Fibroblast of villous mesenchyme (primary cell): ENCODE measurements at places on chromosomes 1 and 21.

DNA sequence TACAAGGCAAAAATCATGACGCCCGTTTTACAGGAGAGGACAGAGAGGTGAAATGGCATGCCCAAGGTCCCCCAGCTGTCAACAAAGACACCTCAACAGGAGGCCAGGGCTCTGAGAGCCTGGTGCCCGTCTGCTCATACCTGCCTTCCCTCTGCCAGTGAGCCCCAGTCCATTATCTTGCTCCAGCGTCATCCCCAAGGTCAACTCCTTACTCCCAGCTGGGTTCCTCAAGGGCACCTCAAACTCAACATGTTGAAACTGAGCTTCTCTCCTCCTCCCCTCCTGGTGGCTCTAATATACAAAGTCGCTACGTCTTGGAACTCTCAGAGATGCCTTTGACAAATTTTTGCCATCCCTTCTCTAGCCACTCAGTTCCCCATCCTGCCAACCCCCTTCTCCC, 3.2 kb downstream of the PBXIP1 start:
- no peak for DNase-seq

- DNase-seq: no peak
Measured at GRCh38 chr1:188466539-188466938, 1637.8 kb downstream of the PLA2G4A start.

- no peak for DNase-seq
Measured at GRCh38 chr1:72050551-72050950, 231.8 kb downstream of the NEGR1 start.

DNA sequence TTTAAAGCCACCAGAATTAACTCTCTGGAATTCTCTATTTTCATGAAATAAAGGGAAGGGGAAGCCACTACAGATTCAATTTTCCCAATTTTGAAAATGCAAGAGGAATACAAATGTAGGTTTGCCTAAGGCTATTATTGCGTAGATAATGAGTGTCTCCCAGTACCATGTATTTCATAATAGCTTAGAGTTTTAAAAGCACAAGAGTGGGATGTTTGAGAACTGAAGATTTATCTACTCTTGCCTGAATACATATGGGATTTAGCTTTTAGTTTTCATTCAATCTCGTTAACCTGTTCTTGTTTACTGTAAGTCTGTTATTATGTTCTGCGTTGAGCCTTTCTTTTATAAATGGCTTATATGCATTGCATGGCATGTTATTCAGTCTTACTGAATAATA, 795.1 kb downstream of the BRINP3 start:
- no peak for DNase-seq

- DNase-seq: no peak
Measured at GRCh38 chr1:24400065-24400464, 13.5 kb downstream of the STPG1 start.

DNA sequence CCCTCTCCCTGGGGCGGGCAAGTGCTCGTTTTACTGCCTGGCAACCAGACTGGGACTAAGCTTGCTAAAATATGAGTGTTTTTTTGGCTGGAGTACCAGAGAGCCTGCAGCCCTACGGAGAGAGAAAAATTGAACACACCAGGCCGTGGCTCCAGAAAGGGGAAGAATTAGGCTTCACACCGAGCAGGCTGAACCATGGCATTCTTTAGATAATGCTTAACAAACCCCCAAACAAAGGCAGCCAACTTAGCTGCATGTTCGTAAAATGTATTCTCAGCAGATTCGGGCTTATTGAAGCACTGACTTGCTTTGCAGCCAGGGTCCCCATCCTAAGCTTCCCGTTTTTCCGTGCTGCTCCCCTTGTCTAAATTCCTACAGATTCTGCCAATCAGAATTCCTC, 76.6 kb downstream of the LMX1A start:
- DNase-seq: no peak

- no peak for DNase-seq
Measured at GRCh38 chr21:33108228-33108627, 38.3 kb downstream of the OLIG1 start.

- DNase-seq: no peak
Measured at GRCh38 chr1:58966917-58967740, 183.3 kb upstream of the JUN start.

DNA sequence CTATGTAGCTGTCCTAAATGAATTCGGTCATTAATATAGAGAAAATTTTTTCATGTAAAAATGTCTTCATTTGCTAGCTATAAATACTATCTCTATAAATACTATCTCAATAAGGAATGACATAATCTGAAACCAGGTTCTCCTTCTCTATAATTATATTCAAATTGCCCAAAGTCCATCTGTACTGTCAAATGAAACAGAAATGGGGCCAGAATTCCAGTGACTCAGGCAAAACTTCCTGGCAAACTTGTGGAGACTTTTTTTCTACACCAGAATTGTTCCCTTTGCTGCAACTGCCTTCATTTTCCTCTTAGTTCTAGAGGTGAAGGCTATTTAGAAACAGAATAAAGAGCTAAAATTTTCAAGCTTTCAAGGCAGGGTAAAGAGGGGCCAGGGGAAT, 152.5 kb downstream of the KCNH1 start:
- no peak for DNase-seq
